Spinal cord (tissue), 10 donors: ENCODE measurements at places on chromosomes 7 and 10.

DNA sequence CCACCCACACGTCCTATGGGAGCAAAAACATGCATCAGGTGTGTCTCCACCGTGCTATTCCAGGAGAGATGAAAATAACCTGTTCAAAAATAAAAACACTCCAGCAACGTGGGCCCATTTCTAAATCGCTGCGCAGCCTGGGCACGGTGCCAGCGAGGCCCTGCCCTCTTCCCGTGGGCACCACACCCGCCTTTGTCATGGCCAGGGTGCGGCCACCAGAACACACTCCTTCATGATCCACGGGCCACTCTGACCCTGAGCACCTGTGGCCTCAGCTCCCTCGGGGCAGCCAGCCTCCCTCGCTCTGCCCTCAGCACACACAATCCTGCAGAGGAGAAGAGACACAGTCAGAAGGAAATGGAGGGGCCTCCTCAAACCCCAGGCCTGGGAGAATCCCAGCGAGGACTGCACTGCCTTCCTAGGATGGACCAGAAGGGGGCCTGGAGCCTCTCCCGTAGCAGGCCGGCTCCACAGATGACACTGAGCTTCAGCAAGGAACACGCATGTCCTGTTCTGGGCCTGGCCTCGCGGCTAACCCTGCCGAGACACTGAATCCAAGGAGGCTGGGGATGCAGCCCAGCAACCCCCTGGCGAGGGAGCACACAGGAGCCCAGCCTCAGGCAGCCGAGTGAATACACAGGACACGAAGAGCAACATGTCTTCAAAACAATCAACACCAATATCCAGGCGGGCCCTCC, 169.0 kb downstream of the MAD1L1 start:
- peak; percentile 23 for DNase-seq

DNA sequence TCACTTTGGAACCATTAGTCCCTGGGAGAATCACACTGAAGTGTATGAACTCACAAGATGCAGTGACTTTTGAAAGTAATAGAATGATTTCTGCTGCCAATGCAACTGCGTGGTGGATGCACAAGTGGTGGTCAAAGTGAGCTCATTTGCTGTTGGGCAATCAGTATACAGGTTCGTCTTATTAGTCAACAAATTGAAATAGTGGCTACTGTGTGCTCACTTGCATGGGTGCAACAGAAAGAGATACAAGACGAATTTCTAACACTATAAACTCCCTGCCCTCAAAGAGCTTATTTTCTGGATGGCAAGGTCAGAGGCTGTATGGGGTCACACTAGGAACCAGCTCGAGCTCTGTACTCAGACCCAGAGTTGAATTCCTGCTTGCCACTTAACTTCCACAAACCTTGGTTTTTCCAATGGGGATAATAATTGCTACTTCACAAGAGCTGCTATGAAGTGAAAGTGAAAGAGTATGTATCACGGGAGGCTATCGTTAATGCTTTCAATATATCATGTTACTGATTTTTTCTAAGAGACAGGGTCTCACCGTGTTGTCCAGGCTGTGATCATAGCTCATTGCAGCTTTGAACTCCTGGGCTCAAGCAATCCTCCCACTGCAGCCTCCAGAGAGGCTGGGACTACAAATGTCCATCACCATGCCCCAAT, 8.3 kb upstream of the BCL7B start:
- no peak for DNase-seq

GRCh38 chr7:131557652-131558385, 1.4 kb upstream of the PODXL start:
- no peak for DNase-seq

DNA sequence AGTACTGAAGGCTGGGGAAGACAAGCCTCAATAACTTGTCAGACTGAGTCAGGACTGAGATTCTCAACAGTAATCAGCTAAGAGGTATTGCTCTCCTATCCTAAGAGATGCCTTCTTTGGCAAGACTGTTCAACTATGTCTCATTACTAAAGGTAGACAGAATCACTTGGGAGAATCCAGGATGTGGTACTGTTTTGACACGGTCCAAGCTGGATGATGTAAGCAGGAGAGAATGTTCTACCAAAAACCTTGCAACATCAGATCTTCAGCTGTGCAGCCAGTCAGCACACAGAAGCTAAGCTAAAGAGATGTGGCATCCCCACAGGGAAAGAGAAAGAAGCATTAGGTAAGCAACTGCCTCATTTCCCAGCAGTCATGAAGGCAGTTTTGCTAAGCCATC, 391.4 kb downstream of the NRG3 start:
- no peak for DNase-seq

GRCh38 chr7:69748530-69748929, 150.3 kb downstream of the AUTS2 start:
- no peak for DNase-seq
